ENCODE measurements at places on chromosomes 11 and 22.
A peak's percentile ranks its signal among the peaks of the same experiment; 100 is the strongest.

GRCh38 chr22:45995405-45996101, 18.6 kb upstream of the WNT7B start:
- no peak for DNase-seq

- peak; percentile 26 for DNase-seq
Measured at GRCh38 chr11:46520971-46521745, 72.7 kb downstream of the AMBRA1 start.

DNA sequence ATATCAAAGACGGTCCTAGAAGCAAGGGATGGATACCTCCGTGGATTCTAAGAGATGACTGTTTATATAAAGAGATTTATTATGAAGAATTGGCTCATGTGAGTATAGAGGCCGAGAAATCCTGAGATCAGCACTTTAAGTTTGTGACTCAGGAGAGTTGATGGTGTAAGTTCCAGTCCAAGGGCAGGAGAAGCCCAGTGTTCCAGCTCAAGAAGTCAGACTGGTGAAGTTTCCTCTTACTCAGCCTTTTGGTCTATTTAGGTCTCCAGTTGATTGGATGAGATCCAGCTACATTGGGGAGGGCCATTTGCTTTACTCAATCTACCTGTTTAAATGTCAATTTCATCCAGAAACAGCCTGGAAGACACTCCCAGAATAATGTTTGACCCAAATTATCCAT, 45.1 kb downstream of the TSPAN18 start:
- DNase-seq: no peak

DNA sequence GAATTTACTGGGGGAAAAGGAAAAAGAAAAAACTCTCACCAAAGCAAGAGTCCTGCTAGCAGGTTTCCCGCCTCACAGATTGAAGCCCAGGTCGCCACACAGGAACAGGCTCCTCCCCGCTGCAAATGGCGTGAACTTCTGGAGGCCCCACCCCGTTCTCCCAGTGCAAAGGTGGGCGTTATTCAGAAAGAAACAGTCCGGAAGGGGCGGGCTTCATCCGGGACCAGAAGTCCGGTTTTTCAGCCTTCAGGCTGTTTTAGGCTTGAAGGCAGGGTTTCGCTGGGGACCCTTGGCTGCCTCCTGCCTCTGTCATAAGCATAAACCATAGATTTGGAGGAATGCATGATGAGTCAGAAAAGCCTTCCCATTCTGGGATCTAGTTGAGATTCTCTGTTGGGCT, 148.3 kb upstream of the POU2AF2 start:
- peak; percentile 55 for DNase-seq

DNA sequence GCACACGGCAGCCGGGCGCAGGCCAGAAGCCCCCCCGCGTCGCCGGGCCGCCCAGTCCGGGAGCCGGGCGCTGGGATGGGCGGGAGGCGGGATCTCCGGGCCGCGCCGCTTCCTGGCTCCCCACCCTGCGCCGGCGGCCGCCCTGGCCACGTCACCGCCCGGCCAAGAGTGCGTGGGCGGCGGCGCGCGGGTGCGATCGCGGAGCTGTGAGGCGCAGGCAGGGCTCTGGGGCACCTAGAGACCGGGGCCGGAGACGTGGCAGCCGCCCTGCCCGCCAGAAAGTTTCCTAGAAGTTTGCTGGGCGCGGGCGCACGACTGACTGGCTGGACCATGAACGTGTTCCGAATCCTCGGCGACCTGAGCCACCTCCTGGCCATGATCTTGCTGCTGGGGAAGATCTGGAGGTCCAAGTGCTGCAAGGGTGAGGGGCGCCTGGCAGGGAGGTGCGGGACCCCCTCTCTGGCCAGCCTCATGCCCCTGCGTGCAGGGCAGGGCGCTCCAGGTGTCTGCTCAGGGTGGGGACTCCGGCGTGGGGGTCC, at the start of gene KDELR3:
KDELR3 (plus strand) TSS at position 193 of the 539 bp plus-strand sequence; CDS start at position 331, 138 bp downstream.
- DNase-seq: peak; percentile 97

GRCh38 chr11:30174265-30175020, 56.4 kb upstream of the FSHB start:
- DNase-seq: no peak

- no peak for DNase-seq
Measured at GRCh38 chr11:72673943-72674828, at the start of gene PDE2A. PDE2A (minus strand) TSS chr11:72674422; CDS start chr11:72674207, 215 bp downstream.

GRCh38 chr11:44805596-44805995, 78.8 kb downstream of the TSPAN18 start:
- DNase-seq: no peak
